ENCODE measurements at places on chromosomes 7 and 10.
A peak's percentile ranks its signal among the peaks of the same experiment; 100 is the strongest.

DNA sequence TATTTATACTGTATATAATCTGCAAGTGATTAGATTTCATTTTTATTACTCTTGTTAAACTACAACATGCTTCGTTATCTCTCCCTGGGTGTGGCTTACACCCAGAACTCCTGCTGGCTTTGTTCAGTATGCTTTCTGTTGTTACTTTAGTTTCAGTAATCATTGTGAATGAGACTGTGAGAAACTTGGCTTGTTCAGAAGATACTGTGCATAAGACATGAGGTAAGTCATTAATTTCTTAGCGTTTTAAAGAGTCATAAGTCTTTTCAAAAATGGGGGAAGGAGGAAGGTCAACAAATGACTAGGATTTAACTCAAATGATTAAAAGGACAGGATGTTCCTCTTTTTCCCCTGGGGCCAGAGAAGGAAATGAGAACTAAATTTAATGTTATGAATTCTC, 11.6 kb upstream of the ADD3 start:
- DNase-seq = no peak

DNA sequence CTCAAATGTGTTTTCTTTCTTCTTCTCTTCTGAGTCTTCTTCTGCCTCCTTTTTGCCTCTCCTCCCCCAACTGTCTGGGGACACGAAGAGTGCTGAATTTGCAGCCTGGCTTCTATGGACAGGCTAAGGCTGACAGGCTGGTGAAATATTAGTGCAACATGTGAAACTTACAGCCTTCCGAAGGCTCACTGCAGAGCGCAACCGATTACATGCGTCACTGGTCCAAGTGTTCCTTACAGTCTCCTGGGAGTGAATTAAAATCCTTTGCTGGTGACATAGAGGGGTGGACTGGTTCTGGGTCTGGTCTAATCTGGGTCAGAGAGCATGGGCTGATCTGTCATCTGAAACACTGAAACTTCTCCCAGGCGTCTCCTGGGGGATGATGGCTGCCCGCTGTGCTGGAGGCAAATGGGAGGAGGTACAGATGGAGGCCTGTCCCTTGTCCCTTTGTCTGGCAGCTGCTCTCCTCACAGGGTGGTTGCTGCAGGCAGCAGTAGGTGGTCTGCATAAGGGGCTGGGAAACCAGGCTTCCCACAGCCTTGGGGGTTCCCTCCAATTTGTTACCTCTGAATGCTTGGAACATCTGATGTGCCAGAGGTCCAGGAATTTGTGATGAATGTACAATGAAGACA, 143.8 kb upstream of the BMPER start:
- no peak for DNase-seq

DNA sequence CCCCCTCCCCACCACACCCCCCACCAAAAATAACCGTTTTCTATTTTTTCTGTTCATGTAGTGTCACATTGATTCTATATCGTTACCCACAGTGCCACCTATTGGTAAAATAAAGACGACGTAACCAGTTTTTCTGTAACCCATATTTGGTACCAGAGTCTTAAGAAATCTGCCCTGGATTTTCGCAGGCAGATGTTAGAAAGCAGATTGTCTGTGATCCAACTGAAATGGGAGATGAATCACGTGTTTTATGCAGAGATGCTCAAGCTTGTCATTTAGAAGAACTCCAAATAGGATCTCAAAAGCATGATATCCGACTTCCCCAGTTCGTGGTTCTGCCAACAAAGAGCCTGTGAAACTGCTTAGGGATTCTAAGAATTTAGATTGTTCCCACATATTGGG, 261.1 kb upstream of the CSTF2T start:
- DNase-seq = no peak

GRCh38 chr10:92801978-92802872, 46.1 kb upstream of the EXOC6 start:
- DNase-seq = peak; percentile 5

- DNase-seq = no peak
Measured at GRCh38 chr7:133364959-133365690, 112.2 kb downstream of the EXOC4 start.

- no peak for DNase-seq
Measured at GRCh38 chr7:26912338-26912737, 47.9 kb upstream of the SKAP2 start.

DNA sequence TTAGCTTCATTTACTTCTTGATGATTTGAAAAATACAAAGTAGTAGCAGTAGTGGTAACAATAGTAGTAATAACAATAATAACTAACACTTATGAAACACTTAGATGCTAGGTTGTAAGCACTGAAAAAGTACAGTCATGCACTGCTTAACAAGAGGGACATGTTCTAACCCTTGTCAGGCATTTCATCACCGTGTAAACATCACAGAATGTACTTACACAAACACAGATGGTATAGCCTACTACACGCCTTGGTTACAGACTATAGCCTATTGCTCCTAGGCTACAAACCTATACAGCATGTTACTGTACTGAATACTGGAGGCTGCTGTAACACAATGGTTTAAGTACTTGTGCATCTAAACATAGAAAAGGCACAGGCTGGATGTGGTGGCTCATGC, 60.6 kb downstream of the PUS7 start:
- DNase-seq = no peak

DNA sequence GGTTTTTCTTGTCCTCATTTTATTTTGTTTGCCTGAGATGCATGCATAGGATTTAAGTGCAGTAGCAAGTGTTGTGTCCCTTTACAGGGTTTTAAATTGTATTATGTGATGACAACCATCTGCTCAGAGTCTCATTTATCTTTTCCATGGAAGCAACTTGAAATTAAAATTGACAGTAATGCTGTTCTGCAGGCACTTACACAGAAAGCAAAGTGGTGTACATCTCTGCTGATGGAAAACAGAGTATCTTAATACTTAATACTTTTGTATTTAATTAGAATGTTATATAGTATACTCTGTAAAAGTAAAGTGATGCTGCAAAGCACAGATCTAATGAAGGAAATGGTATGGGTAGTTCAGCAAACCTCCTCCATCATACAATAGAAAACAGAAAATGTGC, 482.9 kb downstream of the POM121L12 start:
- DNase-seq = no peak

- no peak for DNase-seq
Measured at GRCh38 chr10:69837261-69837660, 35.6 kb downstream of the COL13A1 start.

GRCh38 chr7:120714945-120715344, 143.0 kb downstream of the TSPAN12 start:
- DNase-seq = no peak

- no peak for DNase-seq
Measured at GRCh38 chr10:99742254-99742653, 10.2 kb downstream of the CUTC start.

GRCh38 chr7:35545831-35546230, 149.1 kb downstream of the HERPUD2 start:
- DNase-seq = no peak

GRCh38 chr7:31027161-31027965, 24.7 kb upstream of the ADCYAP1R1 start:
- DNase-seq = no peak

- DNase-seq = peak; percentile 5
Measured at GRCh38 chr10:5999440-6000165, 22.3 kb upstream of the IL15RA start.

DNA sequence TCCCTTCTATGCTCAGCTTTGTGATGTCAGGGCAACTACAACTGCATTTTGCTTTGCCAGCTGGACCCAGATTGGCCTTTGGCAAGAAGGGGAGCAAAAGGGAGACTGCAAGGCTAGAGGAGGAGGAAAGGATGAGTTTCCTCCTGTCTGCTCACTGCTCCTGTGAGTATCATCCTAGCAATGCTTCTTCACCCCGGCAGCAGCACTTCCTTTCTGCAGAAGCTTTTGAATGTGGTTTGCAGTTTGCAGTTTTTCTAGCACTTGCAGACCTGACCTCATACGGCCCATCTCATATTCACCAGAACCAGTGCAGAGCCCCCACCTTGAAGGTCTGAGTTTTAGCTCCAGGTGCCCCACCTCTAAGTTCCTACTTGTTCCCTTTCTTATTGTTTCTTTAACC, 14.8 kb downstream of the C7orf33 start:
- no peak for DNase-seq
